ENCODE measurements at places on chromosomes 6 and 20. TPM values are rescaled to one million over a fixed set of nuclear protein-coding genes. Genes with fewer than 3 reads are reported as not detected.

Gene BMP5
- not detected for total RNA-seq

Gene SYNJ2
- 13.5 TPM for total RNA-seq

Gene CLDN20
- total RNA-seq, result not detected

Gene ULBP2
- total RNA-seq, result not detected

Gene MATN4
- 4.0 TPM for total RNA-seq

Gene OOEP
- total RNA-seq, result not detected

Gene PDE10A
- 2.4 TPM for total RNA-seq

Gene CST4
- not detected for total RNA-seq

Gene CBLN4
- total RNA-seq, result 0.10 TPM

Gene RAMACL
- total RNA-seq, result 0.97 TPM

Gene CGA
- total RNA-seq, result not detected

Gene OXT
- not detected for total RNA-seq

DNA sequence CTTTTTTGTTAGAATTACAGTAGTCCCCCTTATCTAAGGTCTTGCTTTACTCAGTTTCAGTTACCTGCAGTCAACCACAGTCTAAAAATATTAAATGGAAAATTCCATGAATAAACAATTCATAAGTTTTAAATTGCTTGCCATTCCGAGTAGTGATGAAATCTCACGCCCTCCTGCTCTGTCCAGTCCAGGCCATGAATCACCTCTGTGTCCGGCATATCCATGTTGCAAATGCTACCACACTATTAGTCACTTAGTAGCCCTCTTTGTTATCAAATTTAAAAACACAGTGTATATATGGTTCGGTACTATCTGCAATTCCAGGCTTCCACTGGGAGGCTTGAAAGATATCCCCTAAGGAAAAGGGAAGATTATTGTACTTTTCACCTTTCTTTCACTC is 164.6 kb upstream of the FAM83B start:
- no peak overlapping the region for H3K4me3 ChIP-seq
- H3K4me1 ChIP-seq, result no peaks in the 10 kb centered on the region
- DNase-seq, result no peak
- peaks cover 6% of the 10 kb centered on the region for H3K27me3 ChIP-seq
- no peak overlapping the region for H3K27ac ChIP-seq
- no peaks in the 10 kb centered on the region for H3K36me3 ChIP-seq

DNA sequence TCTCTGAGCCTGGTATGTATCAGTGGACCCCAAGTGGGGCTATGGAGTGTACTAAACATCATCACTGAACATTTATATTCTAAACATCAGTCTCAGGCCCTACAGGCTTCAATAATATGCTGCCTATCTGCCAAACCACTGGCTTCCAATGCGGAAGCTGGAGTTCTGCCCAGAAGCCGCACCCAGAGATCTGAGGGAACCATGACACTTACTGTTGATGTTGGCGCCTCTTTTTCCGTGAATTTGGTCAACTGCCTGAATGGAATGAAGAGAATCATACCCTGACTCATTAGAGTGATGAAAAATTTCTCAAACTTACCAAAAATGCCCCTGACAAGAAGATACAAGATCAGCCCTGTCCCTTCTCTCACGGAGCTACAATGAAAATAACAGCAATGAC is 66.2 kb downstream of the SLC22A23 start:
- no peak overlapping the region for H3K27ac ChIP-seq
- DNase-seq, result no peak
- H3K36me3 ChIP-seq, result no peaks in the 10 kb centered on the region
- H3K27me3 ChIP-seq, result no peaks in the 10 kb centered on the region
- H3K4me1 ChIP-seq, result no peaks in the 10 kb centered on the region

DNA sequence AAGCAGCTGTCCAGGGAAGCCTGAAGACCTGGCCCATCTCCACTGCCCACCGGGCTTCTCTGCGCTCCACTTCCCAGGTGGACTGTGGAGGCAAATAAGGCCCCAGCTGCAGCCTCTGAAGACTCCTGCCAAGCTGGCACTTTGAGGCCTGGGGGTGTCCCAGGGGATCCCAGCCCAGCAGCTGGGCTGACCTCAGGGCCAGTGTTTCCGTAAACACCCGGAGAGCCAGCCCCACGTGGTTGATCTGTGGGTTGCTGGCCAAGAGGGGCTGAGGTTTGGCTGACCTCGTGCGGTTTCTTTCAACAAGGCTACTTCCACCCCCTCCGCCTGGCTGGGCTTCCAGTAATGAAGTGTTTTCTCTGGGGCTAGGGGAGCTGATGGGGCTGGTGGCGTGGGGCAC is 12.4 kb upstream of the CCN5 start:
- DNase-seq, result no peak
- no peak overlapping the region for H3K4me3 ChIP-seq
- H3K27me3 ChIP-seq, result no peaks in the 10 kb centered on the region
- H3K27ac ChIP-seq, result no peak overlapping the region
- H3K4me1 ChIP-seq, result no peaks in the 10 kb centered on the region

- no peak overlapping the region for H3K27ac ChIP-seq
- no peak overlapping the region for H3K4me3 ChIP-seq
- DNase-seq, result no peak
- no peaks in the 10 kb centered on the region for H3K27me3 ChIP-seq
- no peaks in the 10 kb centered on the region for H3K4me1 ChIP-seq
- H3K36me3 ChIP-seq, result no peaks in the 10 kb centered on the region
Observed at GRCh38 chr6:2542858-2543218, 207.9 kb downstream of the MYLK4 start.

DNA sequence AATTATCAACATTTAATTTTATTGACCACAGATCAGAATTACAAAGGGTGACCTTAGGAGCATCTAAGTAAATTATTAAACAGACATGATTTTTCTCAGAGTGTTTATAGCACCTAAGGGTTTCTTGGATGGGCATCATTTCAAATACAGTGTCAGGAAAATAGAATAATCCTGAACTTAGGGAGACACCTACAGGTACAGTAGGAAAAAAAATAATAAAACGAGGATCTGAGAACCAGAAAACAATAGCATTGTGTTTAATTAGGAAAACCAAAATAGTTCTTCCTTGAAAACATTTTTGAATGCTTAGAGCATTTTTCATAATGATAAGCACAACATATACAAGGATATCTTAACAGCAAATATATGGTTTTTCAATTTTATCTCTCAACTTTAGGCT is 39.2 kb downstream of the MMUT start:
- H3K27me3 ChIP-seq, result no peaks in the 10 kb centered on the region
- no peak overlapping the region for H3K4me3 ChIP-seq

GRCh38 chr20:44003609-44004008 is 89.0 kb downstream of the TOX2 start:
- H3K4me3 ChIP-seq, result no peak overlapping the region
- no peak for DNase-seq
- no peaks in the 10 kb centered on the region for H3K36me3 ChIP-seq
- no peak overlapping the region for H3K27ac ChIP-seq

DNA sequence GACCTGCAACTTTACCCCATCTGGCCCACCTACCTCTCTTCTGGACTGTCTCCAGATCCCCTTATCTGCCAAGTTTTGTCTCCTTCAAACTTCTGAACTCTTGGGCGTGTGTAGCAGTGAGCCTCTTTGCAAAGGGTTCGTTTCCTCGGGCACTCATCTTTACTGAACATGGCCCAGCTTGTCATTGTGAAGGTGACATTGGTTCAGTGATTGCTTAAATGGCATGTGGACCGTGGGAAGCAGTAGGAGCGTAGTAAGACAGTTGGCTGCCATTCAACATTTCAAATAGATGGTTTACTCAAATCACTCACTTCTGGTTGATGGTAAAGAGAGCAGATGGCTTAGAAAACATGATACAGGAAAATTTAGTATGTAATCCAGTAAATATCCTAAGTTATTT is 34.8 kb upstream of the KIF25 start:
- H3K27ac ChIP-seq, result no peak overlapping the region
- peaks cover 19% of the 10 kb centered on the region for H3K36me3 ChIP-seq
- no peak overlapping the region for H3K4me3 ChIP-seq
- no peak for DNase-seq
- no peaks in the 10 kb centered on the region for H3K27me3 ChIP-seq

GRCh38 chr6:52576392-52577021 is 353 bp downstream of the TRAM2 start:
- no peaks in the 10 kb centered on the region for H3K36me3 ChIP-seq
- H3K27me3 ChIP-seq, result no peaks in the 10 kb centered on the region
- no peak for DNase-seq
- peak overlapping the region; percentile 70 for H3K27ac ChIP-seq

DNA sequence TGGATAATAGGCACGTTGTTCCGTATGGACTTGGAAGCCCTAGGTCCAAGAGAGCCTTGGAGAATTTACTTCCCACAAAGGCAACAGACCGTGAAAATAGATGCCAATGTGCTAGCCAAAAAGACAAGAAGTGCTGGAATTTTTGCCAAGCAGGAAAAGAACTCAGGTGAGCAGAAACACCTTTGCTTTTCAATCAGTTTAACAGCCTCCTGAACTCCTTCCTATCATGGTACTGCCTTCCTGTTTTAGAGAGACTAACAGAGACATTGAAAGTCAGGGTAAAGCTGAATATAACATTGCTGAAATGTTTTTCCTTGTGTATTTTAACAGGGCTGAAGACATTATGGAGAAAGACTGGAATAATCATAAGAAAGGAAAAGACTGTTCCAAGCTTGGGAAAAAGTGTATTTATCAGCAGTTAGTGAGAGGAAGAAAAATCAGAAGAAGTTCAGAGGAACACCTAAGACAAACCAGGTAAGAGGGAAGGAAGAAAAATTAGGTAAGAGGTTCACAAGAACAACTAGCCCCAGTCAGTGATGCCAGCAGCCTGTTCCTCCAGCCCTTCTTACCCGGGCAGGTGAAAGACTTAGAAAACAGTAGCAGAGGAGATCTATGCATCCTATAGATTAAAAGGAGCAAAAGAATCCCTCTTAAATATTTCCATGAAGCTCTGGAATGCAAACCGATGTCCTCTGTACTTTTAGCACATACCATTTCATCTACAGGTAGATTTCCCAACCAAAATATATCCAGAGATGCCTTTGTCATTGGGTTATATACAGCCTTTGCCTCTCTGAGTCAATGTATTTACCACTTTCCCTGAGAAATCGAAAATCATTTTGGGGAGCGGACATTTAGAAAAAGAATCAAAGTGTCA is 4.0 kb downstream of the EDN1 start:
- no peak for DNase-seq
- no peaks in the 10 kb centered on the region for H3K36me3 ChIP-seq
- H3K27me3 ChIP-seq, result peaks cover 10% of the 10 kb centered on the region
- H3K27ac ChIP-seq, result no peak overlapping the region

DNA sequence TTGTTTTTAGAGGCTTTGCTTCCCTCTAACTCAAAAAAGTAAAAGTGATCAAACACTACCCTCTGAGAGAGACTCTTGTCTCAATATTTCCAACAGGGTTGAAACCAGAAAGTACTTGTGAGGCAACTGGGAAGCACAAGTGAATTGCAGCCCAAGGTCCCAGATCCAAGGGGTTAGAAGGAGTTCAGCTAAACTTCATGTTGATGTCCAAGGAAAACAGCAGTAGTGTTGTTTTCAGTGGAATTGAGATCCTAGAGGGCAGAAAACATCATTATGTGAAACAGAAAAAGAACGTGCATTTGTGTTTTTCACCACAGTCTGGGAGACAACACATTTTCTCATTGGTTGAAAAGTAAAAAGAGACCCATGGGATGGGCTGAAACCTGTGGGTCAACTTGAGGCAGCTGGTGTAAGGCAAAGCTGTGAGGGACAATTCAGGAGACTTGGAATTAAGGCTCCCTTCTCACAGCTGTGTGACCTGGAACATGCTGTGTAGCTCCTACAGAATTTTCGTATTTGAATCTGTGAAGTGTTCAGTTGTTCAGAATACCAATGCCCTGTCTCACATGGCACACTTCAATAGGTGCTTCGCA is 508.3 kb downstream of the BMP2 start:
- no peaks in the 10 kb centered on the region for H3K4me1 ChIP-seq
- no peaks in the 10 kb centered on the region for H3K36me3 ChIP-seq
- no peak overlapping the region for H3K4me3 ChIP-seq
- H3K27ac ChIP-seq, result no peak overlapping the region
- no peak for DNase-seq
- H3K27me3 ChIP-seq, result no peaks in the 10 kb centered on the region

DNA sequence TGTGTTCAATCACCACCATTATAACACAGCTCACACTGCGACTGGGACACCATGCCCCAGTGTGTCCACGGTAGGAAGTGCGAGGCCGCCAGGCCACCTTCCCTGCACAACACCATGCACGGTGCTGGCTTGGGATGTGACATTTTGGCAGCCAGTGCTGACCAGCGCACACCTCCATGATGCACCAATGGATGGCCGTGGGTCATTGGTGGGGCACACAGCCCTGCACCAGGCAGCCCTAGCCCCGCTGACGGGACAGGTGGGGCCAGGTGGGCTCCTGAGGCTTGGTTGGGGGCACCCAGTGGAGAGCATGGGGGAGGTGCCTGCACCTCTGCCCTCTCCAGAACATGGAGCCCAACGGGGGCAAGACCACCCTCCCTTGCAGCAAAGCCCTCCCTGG is 18.2 kb upstream of the FRMD1 start:
- H3K36me3 ChIP-seq, result no peaks in the 10 kb centered on the region
- H3K4me3 ChIP-seq, result no peak overlapping the region
- H3K27me3 ChIP-seq, result peaks cover 17% of the 10 kb centered on the region
- no peaks in the 10 kb centered on the region for H3K4me1 ChIP-seq
- DNase-seq, result no peak

DNA sequence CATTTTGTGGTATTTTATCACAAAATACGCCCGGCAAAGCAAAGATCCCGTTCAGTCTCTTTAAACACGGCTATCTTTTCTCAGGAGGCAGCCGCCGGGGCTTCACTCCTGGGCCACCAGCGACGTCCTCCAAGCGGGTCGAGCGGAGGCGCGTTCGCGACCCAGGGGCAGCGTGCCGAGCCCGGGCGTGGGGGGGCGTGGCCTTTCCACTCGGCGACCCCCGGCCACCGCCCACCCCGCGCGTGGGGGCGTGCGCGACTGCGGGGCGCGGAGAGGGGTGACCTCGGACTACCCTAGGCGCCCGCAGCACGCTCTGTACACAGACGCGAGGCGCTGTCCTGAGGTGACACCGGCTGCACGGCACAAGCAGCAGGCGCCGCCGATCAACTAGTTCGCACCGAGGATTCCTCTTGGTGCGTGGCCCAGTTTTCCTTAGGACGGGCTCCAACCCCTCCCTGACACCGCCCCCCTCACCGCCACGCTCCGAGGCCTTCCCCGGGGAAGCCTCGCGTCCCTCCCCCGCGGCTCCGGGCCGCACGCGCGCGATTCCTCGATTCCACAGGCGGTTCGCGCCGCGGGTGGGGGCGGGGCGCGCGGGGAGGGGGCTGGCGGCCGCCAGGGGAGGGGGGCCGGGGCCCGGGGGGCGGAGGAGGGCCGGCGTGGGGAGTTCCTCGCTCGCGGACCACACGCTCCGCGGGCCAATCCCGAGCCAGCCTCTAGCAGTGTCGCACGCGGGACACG is 1.1 kb upstream of the JARID2 start:
- H3K27me3 ChIP-seq, result no peaks in the 10 kb centered on the region
- peaks cover 6% of the 10 kb centered on the region for H3K4me1 ChIP-seq

GRCh38 chr20:50054626-50055511 is 58.1 kb downstream of the UBE2V1 start:
- H3K27me3 ChIP-seq, result peaks cover 2% of the 10 kb centered on the region
- peaks cover 5% of the 10 kb centered on the region for H3K4me1 ChIP-seq
- H3K4me3 ChIP-seq, result no peak overlapping the region
- no peak overlapping the region for H3K27ac ChIP-seq
- H3K36me3 ChIP-seq, result no peaks in the 10 kb centered on the region

Data from H1 (cell line).